ENCODE measurements at places on chromosomes 1 and 21.
A peak's percentile ranks its signal among the peaks of the same experiment; 100 is the strongest.

DNA sequence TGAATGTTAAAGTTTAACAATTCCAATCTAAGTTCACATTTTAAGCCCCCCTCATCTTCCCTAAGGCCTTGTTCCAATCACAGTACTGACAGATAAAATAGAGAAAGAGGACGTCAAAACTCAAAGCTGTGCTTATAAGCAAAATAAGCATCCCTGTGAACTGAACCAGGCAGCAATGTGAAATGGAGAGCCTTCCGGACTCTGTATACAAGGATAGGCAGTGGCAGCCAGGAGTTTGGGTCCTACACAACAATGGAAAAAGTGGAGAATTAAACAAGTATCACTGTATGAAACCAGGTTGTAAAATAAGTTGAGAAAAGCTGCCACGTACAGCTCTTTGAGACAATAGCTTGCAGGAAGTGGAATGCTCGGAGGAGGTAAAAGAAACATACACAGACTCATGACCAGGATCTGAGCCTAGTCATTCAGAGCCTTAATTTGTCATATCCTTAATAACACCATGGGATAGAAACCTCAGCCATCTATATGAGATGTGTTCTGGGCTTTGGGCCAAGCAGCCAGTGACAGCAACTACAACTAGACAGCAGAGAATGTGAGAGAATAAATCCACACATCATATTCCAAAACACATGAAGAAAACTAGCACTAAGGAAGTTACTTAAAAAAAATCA lies 55.2 kb upstream of the PALMD start:
- peak; percentile 11 for DNase-seq

- no peak for DNase-seq
Measured at GRCh38 chr1:116572099-116572498, 1.3 kb upstream of the CD58 start.

- DNase-seq = no peak
Measured at GRCh38 chr1:211013346-211014240, 120.4 kb downstream of the KCNH1 start.

- no peak for DNase-seq
Measured at GRCh38 chr1:169943963-169944526, 50.3 kb upstream of the SCYL3 start.

DNA sequence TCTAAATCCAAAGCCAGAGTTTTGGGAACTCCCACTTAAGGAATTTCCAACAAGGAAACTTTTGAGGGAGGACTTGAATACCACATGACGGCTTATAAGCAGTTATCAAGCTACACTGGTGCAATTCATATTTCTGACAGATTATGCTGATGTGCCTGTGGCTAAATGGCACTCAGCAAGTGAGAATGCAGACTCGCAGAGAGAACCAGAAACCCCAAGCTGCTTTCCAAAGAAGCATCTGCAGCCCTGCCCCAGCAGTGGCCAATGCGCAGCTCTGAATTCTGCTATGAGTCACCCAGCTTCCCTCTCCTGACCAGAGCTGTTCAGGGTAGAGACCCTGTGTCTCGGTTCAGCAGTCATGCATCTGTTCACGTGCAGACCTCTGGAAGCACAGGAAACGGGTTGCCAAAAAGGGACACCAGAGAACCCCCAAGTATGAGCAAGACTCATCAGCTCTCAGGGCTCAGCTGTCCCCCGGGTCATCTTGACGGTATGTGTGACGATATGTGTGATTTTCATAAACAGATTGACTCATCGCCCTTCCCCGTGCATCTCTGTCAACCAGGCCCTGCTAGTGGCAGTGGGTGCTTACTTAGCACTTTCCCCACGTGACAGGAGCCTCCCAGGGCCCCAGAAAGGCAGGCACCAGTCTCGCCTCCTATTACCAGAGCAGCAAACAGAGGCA lies 76.3 kb downstream of the ITPKB start:
- DNase-seq = peak; percentile 85

- no peak for DNase-seq
Measured at GRCh38 chr1:19081218-19081893, 124.9 kb upstream of the IFFO2 start.

GRCh38 chr1:209646558-209646957 lies 5.7 kb downstream of the LAMB3 start:
- no peak for DNase-seq

DNA sequence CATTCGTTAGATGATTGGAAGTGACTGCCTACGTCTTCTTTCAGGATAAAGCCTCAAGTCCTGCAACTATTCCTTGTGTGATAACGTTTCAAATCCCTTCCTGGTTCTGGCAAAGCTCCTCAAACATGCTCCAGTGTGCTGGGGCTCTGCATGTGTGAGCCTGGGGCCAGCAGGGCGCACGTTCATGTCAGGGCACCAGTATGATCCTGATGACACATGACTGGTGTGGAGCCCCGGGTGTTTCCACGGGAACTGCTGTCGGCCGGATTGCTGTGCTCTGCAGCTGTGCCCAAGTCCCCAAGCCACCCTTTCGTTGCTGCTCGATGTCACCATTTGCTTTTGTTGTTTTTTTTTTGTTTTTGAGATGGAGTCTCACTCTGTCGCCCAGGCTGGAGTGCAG lies 21.3 kb downstream of the KRTAP10-1 start:
- DNase-seq = no peak

DNA sequence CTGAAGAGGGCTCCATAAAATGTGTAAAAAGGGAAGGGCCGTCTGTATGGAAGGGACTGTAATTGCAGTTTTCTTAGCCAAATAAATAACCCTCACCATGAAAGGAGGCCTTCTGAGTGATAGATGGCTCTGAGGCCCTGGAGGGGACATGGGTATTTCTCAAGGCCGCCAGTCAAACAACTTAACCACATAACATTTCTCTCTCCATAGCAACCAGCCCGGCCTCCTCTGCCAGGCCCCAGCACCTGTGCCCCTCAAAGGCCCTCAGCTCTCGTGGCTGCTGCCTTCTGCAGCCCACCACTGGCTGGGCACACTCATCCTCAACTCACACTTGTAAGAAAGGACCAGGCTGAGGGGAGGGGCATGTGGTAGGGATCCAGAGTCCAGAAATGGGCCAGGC lies 57.0 kb upstream of the GJB5 start:
- no peak for DNase-seq

GRCh38 chr1:154767315-154768240 lies 102.5 kb downstream of the KCNN3 start:
- peak; percentile 68 for DNase-seq

DNA sequence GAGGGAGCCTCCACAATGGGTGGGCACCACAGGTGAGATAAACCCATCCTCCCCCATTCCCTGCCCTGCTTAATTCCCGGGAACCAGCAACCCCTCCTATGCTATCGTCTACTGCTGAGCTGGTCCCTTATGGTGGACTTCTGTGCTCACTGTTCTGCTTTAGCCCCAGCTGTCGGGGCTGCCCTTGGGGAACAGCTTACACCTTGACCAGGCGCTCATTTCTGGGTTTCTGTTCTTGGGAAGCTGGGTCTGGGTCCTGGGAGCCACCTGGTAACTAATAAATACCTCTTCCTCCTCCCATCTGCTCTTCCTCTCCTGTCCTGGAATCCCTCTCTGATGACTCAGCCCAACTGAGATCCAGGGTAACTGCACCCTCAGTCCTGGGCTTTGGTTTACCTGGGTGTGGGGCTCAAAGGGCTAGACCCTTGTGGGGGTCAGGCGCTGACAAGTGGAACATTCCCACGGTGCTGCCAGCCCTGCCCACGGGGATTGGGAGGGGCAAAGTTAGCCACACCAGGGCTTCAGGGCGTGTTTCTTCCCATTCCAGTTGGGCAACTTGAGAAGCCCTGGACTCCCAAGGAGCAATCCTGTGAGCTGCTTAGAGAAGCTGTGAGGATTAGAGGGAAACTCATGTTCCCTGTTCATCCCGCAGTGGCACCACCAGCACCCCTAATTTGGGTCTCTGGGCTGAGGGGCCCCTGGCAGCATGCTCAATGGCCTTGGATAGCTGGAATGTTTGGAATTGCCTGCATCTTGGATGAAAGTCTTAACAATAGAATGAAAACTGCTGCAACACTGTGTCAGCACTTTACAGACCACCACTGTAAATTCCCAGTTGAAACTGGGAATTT lies 1.6 kb downstream of the PCAT6 start:
- no peak for DNase-seq

DNA sequence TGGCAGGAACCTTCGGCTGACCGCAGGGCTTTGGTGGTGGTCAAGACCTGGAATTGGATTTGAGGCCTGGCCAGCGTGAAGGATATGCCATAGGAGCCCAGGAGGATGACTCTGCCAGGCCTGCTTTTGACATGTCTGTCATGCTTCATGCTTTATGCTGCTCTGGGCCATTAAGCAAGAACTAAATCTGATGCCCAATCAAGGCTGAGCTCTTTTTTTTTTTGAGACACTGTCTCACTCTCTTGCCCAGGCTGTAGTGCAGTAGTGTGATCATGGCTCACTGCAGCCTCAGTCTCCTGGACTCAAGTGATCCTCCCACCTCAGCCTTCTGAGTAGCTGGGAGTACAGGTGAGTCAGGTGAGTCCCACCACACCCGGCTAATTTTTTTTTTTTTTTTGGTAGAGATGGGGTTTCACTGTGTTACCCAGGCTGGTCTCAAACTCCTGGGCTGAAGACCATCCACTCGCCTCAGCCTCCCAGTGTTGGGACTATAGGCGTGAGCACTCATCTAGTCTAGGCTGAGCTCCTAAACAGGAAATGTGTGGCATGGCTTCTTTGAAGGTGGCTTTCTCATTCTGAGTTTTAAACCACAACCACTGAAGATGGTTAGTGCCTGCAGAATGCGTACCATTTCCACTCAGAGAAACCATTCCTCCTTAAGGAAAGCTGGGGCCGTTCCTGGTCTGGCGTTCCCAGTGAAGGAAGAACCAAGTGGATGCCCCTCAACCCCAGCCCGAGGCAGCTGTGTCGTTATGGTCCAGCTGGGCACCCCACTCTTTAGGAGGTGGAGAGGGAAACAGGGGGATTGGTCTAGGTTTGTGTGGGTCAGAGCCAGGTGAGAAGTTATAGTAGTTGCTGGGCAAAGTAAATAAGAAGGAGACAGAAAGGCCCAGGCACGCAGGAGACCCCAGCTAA lies 34.2 kb upstream of the ATP5PO start:
- no peak for DNase-seq

- no peak for DNase-seq
Measured at GRCh38 chr1:154877370-154877974, 7.4 kb upstream of the KCNN3 start.

DNA sequence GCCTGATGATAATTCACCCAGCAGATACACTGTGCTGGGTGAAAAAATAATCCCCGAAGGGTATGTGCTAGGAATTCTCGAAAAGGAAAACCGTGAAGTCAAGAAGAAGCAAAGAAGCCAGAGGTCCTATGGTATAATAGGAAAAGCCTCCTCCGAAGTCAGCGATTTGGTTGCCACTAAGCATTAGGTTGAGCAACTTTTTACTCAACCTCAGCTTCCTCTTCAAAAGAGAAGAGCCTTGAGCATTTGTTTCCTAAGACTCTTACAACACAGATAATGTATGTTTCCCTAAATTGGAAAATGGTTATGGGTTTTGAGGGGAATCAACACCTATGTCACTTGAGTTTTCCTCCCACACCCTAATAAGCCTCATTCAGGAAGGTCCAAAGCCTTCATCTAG lies 21.3 kb upstream of the MNDA start:
- DNase-seq = no peak

DNA sequence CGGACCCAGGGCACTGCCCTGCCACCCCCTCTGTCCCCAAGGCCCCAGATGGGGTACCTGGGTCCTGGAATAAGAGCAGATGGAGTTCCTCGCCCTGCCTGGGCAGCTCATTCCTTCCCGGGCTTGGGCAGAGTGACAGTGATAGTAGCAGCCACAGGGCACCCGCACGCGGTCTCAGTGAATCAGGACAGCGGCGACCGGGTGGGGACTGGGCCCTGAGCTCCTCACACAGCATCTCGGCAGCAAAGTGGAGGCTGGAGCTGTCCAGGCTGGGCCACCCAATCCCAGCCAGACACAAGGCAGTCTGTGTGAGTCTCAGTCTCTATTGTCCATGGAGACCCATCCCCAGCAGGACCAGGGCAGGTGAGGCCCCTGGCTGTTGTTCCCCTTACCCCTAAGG lies 37.4 kb upstream of the CCDC27 start:
- no peak for DNase-seq

DNA sequence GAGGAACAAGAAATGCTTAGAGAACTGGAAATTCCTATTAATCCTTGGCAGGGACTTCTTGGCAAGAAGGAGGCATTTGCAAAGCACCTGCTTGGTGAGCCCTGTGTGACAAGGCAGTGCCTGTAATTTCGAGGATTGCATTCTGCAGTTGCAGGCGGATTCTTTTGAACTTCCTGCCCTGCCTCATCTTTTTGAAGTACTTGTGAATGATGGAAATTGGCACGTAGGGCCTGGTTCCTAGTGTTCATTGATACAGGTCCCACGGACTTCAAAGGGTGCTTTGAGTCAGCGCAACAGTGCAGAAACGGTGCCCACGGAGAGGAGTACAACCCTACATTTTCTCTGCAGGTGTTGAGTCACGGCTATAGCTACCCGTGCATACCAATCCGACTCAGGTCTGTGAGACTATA lies 6.4 kb downstream of the HUNK start:
- no peak for DNase-seq

DNA sequence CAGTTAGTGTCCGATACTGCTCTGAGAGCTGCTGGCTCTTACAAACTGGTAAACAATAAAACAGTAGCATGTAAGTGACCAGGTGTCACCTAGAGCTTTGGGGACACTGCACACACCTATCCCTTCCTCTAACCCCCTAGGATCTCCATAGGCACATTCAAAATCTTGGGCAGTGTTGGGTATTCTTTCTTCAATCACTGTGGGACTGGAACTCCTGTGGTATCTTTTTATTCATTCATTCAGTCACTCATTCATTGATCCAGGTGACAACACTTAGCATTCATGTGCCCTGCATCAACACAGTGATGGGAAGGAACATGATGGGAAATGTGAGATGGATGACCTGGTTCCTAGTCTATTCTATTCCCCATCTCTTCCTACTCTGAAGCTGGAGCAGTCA lies 73.9 kb downstream of the HHAT start:
- no peak for DNase-seq

GRCh38 chr21:41337515-41337914 lies 20.9 kb downstream of the FAM3B start:
- no peak for DNase-seq

GRCh38 chr1:33008051-33008914 lies 28.4 kb downstream of the AK2 start:
- no peak for DNase-seq

- no peak for DNase-seq
Measured at GRCh38 chr1:207925210-207925609, 14.3 kb upstream of the CD34 start.

- no peak for DNase-seq
Measured at GRCh38 chr1:147754661-147755060, 5.7 kb downstream of the GJA5 start.

GRCh38 chr1:244171241-244171985 lies 120.3 kb downstream of the ZBTB18 start:
- peak; percentile 90 for DNase-seq

All from NCI-H446 (cell line).